Omental fat pad (tissue), 4 donors: ENCODE measurements at places on chromosomes 11 and 22. TPM values are rescaled to one million over a fixed set of nuclear protein-coding genes. Genes with fewer than 3 reads are reported as not detected.

GRCh38 chr11:62001450-62002191 lies 34.2 kb upstream of the FTH1 start:
- DNase-seq, result no peak

DNA sequence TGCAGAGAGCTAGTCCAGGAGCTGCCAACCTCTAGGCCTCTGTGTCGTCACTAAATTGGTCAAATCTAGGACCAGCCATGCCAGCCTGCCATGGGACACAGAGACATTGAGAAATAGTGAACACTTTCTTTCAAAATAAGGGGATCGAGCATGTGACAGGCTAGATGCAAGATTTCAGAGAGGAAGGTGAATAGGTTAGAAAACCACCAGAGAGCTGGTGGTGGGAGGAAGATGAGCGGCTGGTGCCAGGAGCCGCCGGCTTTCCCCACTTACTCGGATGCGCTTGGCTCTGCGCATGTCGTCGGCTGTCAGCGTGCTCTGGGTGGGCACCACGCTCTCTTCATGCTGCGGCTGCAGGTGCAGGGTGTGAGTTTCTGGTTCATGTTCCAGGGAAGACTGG lies 35.4 kb upstream of the NFRKB start:
- DNase-seq, result no peak

- DNase-seq, result no peak
Measured at GRCh38 chr22:30380011-30380410, 7.2 kb downstream of the RNF215 start.

DNA sequence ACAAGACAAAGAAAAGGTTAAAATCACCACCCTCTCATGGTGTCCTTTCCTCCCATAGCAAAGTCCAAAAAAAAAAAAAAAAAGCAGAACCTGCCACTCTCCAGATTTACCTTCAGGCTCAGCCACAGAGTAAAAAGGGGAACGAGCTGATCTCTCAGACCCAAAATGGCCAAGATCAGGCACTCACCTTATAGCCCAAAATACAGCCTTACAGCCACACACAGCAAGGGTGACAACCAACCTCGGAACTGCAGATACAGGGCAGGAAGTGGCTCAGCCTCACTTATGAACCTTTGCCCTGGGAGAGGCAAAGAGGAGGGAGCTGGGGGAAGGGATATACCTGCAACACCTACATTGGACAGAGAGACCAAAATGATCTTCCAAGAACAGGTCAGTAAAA lies 4.5 kb downstream of the FHIP1B start:
- no peak for DNase-seq

- no peak for DNase-seq
Measured at GRCh38 chr11:78914503-78914902, 339.8 kb upstream of the NARS2 start.

GRCh38 chr11:45392591-45393091 lies 106.5 kb upstream of the SYT13 start:
- no peak for DNase-seq

Gene FBXO3
- 28.0 TPM for total RNA-seq
